Dermis microvascular lymphatic vessel endothelial cell (primary cell): ENCODE measurements at places on chromosomes 13 and 19.

DNA sequence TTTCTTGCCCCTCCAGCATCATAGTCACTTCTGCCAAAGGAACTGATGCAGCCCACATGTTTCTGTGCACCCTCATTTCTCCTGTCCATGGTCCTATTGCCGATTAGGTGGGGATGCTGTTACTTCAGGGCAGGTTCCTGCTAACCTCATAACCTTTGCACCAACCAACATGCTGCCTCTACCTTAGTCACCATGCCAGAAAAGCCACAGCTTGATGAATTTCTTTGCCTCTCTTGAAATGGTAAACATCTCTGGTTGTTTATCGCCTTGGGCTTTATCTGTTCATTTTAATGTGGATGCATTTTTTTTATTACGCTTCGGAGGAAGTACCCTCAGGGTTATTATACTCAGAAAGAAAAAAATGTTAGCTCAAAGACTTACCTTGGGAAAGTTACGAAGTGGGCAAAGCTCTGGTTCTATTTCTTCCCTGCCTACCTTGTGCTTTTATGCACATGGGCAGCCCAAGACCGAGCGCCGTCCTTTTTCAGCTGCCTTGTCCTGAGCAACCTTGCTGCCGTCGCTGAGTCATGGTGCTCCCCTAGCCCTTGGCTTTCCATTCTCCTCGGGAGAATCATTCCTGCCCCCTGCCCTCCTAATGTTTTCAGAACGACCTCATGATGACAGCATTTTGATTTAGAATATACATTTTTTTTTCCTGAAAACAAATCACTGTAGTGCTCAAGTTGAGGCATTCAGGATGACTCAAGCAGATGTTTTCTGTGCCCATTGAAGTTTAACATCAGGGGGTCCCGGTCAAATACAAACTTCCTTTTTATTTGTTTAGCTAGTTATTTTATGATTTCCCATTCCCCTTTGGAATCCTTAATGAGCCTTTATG is 280.0 kb downstream of the SHISA2 start:
- DNase-seq: no peak

- no peak for DNase-seq
These were observed 109.7 kb downstream of the LRCH1 start for GRCh38 chr13:46662690-46663089.

GRCh38 chr19:14795078-14795721 is 16.8 kb upstream of the ADGRE2 start:
- no peak for DNase-seq

DNA sequence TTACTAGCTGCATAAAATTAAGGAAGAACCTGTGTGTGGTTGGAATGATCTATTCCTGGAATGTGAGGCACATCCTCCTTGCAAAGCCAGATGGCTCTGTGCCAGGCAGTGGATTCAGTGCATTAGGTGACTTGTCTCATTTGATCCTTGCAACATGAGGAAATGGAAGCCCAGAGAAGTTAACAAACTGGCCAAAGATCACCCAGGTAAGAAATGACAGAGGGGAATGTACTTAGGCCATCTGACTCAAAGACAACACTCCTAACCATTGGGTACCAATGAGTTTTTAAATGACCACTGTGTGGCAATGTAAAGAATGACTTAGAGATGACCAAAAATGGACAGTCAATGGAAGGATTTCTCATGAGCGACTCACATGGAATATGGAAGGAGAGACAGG is 114.2 kb upstream of the RXFP2 start:
- no peak for DNase-seq

DNA sequence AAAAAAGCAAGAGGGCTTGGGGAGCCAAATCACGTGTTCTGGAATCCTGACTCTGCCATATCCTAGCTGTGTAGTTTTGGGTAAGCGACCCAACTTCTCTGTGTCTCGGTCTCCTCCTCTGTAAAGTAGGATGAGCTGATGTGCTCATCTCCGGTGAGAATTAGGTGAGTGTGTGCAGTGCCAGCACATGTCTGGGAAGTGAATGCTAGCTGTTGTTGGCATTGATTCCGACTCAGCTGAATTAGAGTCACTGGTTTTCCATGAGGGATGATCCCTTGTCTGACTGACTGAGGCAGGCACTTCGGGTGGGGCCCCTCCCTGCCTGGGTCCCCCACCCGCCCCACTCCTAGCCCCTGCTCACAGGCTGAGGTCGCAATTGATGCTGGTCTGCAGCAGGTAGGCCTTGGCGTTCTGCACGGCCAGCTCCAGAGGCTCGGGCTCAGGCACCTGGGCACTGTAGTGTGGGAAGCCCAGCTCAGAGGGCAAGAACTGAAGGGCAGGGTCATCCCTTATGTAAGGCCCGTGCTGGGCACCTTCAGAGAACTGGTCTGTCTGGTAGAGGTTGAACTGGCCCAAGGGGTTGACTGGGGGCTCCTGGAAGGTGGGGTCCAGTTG is 835 bp downstream of the RSPH6A start:
- no peak for DNase-seq

DNA sequence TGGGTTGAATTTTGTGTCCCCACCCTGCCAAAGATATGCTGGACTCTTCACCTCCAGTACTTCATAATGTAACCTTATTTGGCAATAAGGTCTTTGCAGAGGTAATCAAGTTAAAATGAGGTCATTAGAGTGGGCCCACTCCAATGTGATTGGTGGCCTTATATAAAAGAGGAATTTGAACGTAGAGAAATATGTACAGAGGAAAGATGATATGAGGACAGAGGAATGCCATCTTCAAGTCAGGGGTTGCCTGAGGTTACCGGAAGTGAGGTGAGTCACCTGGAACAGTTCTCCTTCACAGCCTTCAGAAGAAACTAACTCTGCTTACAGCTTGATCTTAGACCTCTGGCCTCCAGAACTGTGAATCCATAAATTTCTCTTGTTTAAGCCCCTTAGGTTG is 69.9 kb downstream of the GPC5 start:
- DNase-seq: no peak

- DNase-seq: no peak
These were observed 19.6 kb downstream of the HMGB1 start for GRCh38 chr13:30446126-30446500.

- DNase-seq: no peak
These were observed 45.0 kb downstream of the CBY2 start for GRCh38 chr13:45747071-45747470.

GRCh38 chr19:30552593-30552992 is 180.4 kb downstream of the ZNF536 start:
- no peak for DNase-seq
